ENCODE measurements at places on chromosomes 2 and 18.

DNA sequence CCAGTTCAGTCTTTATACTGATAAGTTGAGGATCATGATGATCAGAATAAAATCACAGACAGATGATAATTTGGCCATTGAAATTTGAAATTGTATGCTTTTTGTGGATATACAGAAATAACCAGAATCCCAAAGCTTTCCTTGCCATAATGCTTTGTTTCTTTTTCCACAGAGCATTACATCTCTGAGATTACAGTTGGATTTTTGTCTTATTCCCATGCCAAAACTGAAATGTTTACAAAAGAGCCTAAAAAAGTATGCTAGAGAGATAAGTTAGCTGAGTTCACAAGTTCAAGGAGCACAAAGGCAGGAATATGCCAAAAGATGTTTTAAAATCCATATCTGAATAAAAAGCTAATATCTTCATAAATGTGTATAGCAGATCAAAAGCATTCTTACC is 321.3 kb downstream of the PID1 start:
- DNase-seq = no peak

GRCh38 chr2:38682008-38682575 is 16.2 kb downstream of the GALM start:
- no peak for DNase-seq

DNA sequence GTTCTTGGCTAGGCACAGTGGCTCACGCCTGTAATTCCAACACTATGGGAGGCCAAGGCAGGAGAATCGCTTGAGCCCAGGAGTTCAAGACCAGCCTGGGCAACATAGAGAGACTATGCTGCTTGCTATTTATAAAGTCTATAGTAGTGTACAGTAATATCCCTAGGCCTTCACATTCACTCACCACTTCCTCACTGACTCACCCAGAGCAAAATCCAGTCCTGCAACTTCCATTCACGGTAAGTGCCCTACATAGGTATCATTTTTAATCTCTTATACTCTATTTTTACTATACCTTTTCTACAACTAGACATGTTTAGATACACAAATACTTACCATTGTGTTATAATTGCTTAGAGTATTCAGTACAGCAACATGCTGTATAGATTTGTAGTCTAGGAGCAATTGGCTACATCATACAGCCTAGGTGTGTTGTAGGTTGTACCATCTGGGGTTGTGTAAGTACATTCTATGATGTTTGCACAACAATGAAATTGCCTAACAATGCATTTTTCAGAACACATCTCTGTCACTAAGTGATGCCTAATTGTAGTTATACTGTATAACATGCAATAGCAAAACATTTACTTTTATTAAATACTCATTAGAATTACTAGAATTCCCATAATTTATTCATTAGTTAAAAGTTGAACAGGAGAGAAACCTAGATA is 8.8 kb downstream of the DHX57 start:
- DNase-seq = no peak

DNA sequence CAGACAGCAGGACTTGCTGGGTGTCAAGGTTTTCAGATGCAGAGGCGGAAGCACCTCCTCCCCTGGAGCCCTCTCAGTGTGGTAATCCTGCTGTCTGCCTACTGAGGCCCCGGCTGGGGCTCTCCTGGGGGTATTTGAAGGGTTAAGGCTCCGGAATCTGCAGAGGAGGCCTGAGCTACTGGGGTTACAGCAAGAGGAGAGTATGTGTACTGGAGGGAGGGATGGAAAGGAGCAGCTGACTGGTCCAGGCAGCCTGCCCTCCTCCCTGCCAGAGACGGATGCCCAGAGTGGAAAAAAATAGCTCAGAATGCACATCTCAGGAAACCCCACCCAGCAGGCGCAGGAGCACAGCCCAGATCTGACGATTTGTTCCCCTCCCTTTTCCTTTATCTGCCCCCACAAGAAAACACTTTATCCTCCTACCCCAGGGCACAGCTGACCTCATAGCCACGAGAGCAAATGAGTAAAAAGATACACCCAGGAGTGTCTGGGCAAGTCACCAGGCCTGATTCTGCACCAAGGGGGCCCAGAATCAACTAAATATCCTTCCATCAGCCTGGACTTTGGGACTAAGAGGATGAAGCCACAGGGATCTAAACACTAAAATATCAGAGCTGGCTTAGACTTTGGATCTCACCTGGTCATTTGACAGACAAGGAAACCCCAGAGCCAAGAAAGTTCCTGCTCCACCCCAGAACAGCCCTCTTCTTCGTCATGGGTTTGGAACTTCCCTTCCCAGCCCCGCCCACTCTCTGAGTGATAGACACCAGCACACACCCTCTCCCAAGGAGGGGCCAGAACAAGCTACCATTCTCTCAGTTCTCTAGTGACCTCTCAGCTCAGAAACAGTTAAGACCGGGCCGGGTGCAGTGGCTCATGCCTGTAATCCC is 5.5 kb downstream of the TMBIM1 start:
- peak; percentile 48 for DNase-seq

DNA sequence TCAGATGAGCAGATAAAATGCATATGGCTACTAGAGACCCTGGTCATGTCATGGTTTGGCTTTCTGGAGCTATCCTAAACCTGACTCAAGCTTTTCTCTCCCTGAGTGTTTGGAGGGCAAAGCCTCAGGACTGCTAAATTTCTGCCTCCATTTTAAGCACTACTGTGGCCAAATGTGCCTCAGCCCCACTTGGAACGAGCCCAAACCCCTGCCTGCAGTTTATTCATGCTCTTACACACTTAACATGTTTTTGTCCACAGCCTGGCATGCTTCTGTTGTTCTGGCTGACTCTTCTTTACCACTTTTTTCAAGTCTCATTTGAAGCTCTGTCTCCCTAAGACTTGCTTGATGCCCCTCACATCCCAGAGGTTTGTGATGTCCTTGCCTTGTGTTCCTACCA is 24.7 kb downstream of the MGAT5 start:
- DNase-seq = no peak

GRCh38 chr2:79619976-79620375 is 107.1 kb downstream of the CTNNA2 start:
- no peak for DNase-seq

DNA sequence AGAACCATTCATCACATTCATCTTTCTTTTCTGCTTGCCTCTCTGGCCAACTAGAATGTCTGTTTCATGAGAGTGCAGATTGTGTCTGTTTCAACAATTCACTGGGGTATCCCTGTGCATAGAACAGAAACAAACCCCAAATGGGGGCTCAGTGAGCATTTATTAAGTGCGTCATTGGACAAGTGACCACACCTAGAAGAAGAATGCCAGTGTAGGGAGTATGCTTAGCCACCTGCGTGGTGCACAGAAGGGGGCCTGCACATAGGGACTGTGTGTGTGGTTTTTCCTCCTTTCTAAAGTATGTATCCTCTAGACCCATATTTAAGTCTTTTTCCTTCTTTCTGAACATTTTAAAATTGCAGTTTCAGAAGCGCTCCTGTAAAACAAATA is 255.9 kb downstream of the AGAP1 start:
- no peak for DNase-seq

- DNase-seq = no peak
Measured at GRCh38 chr18:4285525-4285924, 169.6 kb downstream of the DLGAP1 start.

DNA sequence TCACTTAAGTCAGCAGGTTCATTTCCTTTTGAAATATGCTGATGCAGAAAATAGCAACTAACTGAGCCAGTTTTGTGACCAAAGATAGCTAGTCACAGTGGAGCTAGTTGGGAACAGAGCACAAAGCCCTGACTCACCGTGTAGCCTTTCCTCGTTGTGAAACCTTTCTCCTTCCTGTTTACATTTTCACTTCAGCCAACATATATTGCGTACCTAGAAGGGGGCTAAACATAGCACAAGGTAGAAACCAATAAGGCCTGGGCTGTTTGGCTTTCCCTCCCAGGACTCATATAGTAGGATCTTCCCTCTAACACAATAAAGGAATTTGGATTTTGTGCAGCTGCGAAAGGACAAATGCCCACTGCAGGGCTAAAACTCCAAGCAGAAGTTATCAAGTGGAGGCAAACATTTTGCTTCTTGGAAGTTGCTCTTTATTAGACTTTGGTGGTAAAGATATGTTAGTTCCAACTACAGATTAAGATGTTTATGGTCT is 24.5 kb upstream of the LPIN2 start:
- no peak for DNase-seq

- DNase-seq = no peak
Measured at GRCh38 chr2:132640116-132640515, 29.9 kb downstream of the LYPD1 start.

DNA sequence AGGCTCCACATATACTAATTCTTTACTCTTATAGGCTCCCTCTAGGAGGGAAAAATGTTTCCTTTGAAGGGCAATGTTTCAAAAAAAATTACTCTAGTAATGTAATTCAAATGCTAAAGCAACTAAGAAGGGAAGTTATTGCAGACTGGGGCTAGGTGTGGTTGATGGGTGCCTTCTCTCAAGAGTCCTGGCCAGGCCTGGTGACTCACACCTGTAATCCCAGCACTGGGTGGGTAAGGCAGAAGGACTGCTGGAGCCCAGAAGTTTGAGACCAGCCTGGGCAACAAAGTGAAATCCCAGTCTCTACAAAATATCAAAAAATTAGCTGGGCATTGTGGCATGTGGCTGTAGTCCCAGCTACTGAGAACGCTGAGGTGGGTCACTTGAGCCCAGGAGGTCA is 31.2 kb upstream of the CDKL4 start:
- no peak for DNase-seq

DNA sequence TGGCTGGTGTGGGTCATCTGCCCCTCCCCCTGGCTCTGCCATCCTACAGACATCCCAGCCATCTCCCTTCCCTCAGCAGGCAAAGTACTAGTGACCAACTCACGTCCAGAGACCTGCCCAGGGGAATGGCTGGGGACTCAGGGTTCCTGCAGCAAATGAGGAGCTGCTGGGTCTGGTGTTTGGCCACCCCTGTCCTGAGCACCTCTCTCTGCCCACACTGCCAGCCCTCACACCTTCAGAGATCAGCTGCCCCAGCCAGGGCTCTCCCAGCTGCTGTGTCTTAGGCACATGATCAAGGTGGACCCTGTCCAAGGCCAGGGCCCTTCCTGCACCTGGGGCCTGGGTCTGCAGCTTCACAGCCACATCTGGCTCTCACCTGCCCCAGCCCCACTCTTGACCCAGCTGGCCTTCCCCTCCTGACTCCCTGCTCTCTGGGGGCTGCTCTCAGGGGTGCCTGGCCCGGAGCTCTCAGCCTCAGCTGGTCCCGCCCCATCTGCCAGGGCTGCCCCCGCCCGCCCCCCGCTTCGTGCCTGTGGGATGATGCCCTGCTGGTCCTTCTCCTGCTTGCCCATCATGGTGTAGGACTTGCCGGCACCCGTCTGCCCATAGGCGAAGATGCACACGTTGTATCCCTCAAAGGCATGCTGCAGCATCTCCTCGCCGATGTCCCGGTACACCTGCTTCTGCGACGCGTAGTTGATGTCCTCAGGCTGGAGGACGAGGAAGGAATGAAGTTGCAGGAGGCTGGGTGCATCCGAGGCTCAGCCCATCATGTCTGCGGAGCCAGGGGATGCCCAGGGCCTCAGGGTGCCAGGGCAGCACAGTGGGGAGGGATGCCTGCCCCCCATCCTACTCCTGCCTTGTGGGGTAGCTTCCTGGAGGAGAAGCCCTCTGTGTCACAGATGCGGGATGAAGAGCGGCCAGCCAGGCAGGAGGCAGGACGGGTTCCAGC is 32.2 kb downstream of the KIF1A start:
- no peak for DNase-seq

DNA sequence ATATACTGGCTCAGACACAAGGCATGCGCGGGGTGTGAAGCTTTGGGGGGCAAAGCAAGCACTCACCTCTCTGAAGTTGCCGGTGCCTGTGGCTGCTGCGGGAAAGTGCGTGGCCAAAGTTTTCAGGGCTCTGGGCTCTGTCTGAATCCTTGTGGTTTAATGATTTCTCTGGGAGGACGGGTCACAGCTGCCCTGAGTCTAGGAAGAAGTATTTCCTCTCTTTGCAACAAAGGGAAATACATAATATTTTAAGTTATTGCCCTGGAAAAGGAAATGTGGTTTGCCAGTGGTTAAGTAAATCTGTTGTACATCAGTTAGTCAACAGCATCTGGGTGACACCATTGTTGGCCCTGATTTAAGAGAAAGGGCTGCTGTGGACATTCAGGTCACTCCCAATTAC is 56.7 kb upstream of the ZDBF2 start:
- DNase-seq = no peak

GRCh38 chr2:222711315-222711940 is 40.0 kb downstream of the MOGAT1 start:
- DNase-seq = no peak

DNA sequence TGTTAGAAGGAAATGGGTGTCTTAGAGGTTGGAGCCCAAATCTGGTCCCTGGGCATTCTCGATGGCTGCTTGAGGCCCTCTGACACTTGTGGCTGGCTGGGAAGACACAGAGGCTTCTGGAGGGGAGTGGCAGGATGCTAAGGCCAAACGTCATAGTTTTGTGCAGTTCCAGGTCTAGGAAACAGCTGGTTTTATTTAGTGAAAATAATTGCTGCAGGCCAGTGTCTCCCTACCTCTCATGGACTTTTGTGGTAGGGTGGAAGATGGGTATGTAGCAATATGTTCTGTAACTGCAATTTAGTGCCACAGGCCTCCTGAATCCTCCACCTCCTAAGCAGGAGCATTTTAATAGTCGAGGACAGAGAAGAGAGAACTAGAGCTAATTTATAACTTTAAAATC is 32.2 kb upstream of the SPRED2 start:
- no peak for DNase-seq

- no peak for DNase-seq
Measured at GRCh38 chr2:51149725-51150124, 117.8 kb upstream of the NRXN1 start.

DNA sequence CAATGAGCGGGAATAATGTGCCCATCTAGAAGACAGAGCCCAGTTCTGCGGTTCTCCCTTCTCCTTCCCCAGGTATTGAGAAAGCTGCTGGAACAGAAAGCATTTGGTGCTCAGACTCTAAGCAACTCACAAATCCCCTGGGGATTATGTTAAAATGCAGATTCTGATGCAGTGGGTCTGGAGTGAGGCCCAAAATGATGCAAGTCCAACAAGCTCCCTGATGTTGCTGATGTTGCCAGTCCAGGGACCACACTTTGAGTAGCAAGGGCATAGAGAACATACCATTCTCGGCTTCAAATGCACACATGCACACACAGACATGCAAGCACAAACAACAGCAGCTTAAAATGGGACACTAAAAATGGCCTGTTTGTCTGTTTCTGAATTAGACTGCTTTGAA is 274.8 kb upstream of the NCKAP5 start:
- no peak for DNase-seq

GRCh38 chr18:1825296-1825695 is 746.0 kb downstream of the METTL4 start:
- DNase-seq = no peak

DNA sequence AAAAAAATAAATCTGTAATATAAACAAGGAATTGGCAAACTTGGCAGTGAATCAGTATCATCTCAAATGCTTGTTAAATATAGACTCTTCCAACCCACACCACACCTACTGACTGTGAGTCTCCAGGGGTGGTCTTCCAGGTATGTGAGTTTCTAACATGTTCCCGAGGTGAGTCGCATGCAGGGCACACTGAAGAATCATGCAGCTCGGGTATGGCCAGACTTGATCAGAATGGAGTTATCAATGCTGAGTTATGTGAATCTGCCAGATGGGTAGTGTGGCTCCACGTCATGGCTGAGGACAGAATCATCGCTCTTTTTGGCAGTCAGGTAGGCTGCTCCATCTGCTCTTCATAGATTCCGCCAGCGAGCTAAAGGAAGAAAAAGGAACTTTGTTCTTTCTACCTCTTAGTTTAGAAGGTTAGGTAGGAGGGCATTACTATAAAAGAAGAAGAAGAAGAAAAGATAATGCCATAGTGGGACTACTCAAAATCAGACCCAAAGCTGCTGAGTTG is 1279.7 kb upstream of the ZEB2 start:
- DNase-seq = no peak

- no peak for DNase-seq
Measured at GRCh38 chr18:58761241-58761969, 90.1 kb downstream of the MALT1 start.
